ENCODE measurements at places on chromosomes 7 and 10.
A peak's percentile ranks its signal among the peaks of the same experiment; 100 is the strongest.

- H3K36me3 ChIP-seq = no peaks in the 10 kb centered on the region
- H3K4me3 ChIP-seq = no peak overlapping the region
- peaks cover under 1% of the 10 kb centered on the region for H3K4me1 ChIP-seq
- peaks cover 26% of the 10 kb centered on the region for H3K27me3 ChIP-seq
- no peak for DNase-seq
Observed at GRCh38 chr7:7536396-7537019, 835 bp upstream of the COL28A1 start.

GRCh38 chr7:604001-604883 lies 84.6 kb upstream of the PDGFA start:
- peak; percentile 93 for DNase-seq
- peaks cover 72% of the 10 kb centered on the region for H3K4me1 ChIP-seq
- H3K36me3 ChIP-seq = peaks cover 25% of the 10 kb centered on the region
- peak overlapping the region; percentile 97 for H3K27ac ChIP-seq

DNA sequence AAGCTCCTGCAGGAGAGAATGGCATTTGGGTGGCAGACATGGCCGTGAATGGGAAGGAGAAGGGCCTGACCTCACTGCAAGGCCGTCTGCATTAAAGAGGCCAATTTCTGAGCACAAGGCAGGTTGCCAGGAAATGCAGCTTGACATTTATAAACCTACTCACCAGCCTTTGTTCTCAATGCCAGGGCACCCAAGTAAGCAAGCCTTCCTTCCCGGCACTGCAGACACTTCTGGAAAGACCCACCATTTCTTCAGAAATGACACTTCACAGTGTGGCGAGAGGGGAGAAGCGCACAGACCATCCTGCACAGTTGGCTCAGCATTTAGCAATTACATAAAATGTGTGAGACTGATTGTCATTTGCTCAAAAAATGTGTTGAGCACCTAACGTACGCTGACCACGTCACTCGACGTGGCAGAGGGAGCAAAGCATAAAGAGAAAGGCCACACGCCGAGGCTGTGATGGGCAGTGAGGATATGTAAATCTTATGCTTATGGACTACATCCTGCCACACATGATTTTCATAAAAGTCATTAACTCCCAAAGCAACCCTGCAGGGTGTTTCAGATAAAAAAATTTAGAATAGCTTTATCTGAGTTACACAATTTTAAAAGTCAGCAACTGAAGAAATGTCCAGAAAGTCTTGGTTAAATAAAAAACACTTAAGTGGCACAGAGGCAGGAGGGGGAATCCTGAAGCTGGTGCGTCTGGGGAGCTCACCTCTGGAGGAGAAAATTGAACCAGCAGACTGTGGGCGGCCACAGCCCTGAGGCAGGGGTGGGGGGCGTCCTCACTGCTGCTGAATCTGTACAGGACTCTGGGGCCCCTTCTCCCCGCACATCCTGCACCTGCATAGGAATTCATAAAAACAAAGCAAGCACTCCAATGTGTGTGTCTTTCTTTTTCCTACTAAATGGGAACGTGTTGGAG lies 543.8 kb downstream of the PTPRN2 start:
- H3K27me3 ChIP-seq = no peaks in the 10 kb centered on the region
- H3K27ac ChIP-seq = no peak overlapping the region
- no peak overlapping the region for H3K4me3 ChIP-seq
- no peak for DNase-seq

DNA sequence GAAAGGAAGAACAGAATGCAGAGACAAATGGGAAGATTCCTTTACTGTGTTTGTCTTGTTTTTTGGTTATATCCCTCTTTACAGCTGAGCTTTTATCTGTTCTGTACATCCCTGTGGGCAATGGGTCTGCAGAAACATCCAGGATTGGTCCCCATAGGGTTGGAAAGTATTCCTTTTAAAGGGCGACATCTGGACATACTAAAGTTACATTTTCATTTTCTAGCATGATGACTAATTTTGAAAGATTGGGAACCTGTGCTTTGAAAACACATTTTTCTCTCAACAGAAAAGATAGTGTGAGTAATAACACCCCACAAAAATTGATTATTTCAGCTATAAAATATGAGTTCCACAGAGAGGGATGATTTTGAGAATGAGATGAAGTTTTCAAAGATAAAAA lies 435.8 kb downstream of the GPAM start:
- no peak overlapping the region for H3K4me3 ChIP-seq
- DNase-seq = no peak
- no peaks in the 10 kb centered on the region for H3K36me3 ChIP-seq

- no peaks in the 10 kb centered on the region for H3K4me1 ChIP-seq
- H3K27me3 ChIP-seq = peaks cover 16% of the 10 kb centered on the region
- no peaks in the 10 kb centered on the region for H3K36me3 ChIP-seq
- no peak overlapping the region for H3K4me3 ChIP-seq
Observed at GRCh38 chr7:73376671-73377412, 48.9 kb downstream of the FKBP6 start.

DNA sequence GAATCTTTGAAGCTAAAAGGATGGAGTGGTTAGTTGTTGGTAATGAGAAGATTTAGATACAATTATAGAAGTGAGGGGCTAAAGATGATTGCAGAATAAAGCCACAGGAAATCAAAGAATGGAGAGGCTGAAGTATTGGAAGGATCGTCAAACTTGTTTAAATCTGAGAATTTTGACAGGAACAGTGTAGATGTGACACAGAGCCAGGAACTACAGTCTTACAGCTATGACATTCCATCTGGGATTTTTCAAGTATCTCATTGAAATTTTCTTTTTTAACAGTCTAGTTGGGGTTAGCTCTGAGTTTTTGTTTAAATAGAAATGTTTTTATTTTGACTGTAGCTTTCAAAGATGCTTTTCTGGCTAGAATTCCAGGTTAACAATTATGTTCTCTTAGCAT lies 181.4 kb downstream of the NRG3 start:
- no peaks in the 10 kb centered on the region for H3K4me1 ChIP-seq
- no peaks in the 10 kb centered on the region for H3K27me3 ChIP-seq
- no peaks in the 10 kb centered on the region for H3K36me3 ChIP-seq
- no peak for DNase-seq
- no peak overlapping the region for H3K4me3 ChIP-seq
- H3K27ac ChIP-seq = no peak overlapping the region

- H3K27ac ChIP-seq = no peak overlapping the region
- H3K27me3 ChIP-seq = peaks cover 17% of the 10 kb centered on the region
- no peak overlapping the region for H3K4me3 ChIP-seq
- DNase-seq = peak; percentile 38
- H3K36me3 ChIP-seq = no peaks in the 10 kb centered on the region
- H3K4me1 ChIP-seq = peaks cover 29% of the 10 kb centered on the region
Observed at GRCh38 chr10:110273474-110273873, 31.2 kb downstream of the SMNDC1 start.
